ENCODE measurements at places on chromosomes 7 and 10.

DNA sequence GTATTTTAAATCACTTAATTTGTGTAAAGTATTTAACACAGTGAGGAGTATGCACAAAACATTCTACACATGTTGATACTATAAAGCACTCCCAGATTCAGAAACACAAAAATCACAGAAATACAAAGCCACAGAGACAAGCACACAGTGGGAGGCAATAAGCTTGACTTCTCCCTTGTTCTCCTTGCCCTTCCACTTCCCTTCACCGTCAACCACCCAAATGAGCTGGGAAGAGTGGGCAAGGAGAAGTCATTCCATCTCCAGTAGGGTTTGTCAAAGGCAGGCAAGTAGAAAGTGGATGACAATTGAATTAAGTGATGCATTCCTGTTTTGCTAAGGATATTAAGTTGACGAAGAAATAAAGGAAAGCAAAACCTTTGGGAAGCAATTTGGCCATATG lies 4.2 kb upstream of the TMEM139 start:
- DNase-seq = no peak

- DNase-seq = peak; percentile 80
These were observed 43.7 kb downstream of the CPVL start for GRCh38 chr7:29102558-29103151.

GRCh38 chr7:112854169-112854568 lies 64.0 kb upstream of the TMEM168 start:
- no peak for DNase-seq

GRCh38 chr10:71382028-71382427 lies 14.7 kb upstream of the CDH23 start:
- no peak for DNase-seq

- DNase-seq = no peak
These were observed 175.4 kb downstream of the CDC14C start for GRCh38 chr7:49099587-49100326.

- no peak for DNase-seq
These were observed 65.1 kb downstream of the CLEC2L start for GRCh38 chr7:139588632-139589031.

- DNase-seq = no peak
These were observed 2.6 kb downstream of the STOX1 start for GRCh38 chr10:68829952-68830351.

GRCh38 chr10:70255329-70256299 lies 22.4 kb upstream of the PPA1 start:
- DNase-seq = peak; percentile 87

DNA sequence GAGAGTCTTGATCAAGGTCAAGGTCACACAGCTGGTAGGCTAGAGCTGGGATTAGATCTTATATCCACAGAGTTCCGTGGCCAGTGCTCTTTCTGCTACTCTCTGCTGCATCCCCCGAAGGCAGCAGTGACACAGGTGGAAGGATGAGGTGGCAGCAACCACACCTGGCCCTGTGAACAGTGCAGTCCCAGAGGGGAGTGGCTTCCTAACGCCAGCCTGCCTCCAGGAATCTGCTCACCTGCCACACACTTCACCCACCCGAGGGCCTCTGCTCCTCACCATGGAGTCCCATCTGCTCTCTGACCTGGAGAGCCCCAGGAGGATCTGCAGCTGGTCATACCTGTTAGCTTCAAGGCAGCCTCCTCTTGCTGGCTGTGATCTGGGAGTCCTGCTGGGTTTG lies 484.2 kb downstream of the PLXNA4 start:
- DNase-seq = no peak

- DNase-seq = no peak
These were observed 44.1 kb downstream of the FBXW4 start for GRCh38 chr10:101650863-101651262.

GRCh38 chr7:116672596-116673456 lies 830 bp downstream of the MET start:
- DNase-seq = peak; percentile 15

DNA sequence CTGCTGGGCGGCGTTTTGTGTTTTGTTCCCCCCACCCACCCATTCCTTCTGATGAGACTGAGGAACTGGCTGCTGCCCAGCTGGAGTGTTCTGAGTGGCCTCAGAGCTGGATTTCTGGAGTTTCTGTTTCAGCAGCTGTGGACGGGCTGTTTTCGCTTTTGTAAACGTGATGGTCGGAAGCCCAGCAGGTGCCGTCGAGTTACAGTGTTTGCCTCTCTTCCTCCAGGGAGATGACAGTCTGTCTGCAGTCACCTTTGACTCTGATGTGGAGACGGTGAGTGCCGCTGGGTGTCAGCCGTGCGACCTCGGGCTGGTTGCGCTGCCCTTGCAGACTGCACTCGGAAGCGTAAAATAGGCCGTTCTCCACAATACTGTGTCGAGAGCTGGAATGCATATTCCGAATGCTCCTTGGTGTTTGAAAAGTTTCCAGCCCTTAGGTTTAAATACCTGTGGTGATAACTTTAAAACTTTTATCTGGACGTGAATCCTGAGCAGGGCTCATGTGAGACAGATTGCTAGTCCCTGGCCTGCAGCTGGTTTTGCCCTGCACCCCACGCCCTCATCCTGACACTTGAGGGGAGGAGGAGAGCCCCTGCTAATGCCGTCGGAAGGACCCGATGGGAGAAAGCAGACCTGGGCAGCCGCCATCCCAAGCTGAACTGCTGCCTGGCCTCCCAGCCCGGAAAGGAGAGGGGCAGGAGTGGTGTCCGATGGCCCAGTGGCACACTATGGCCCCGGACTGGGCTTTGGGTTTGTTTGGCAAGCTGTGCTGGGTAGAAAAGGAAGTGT lies 8.3 kb downstream of the IQCE start:
- DNase-seq = no peak

GRCh38 chr10:102421507-102421756 lies 796 bp downstream of the FBXL15 start:
- no peak for DNase-seq

DNA sequence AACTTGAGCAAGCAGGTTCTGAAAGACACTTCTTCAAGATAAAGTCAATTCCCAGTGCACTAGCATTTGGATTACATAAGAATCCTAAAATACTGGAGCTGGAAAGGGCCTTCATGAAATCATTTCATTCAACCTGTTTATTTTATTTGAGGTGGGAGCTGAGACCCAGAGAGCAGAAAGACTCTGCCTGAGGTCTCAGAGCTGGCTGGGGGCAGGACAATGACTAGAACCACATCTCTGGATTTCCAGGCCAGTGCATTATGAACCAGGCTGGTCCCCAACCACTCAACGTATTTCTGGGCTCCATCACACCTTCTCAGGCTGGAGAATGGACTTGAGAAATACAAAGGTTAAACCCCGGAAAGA lies 8.4 kb downstream of the ANXA11 start:
- no peak for DNase-seq

GRCh38 chr7:77971726-77972125 lies 173.2 kb downstream of the PHTF2 start:
- DNase-seq = no peak

GRCh38 chr10:131475043-131475442 lies 163.5 kb upstream of the TCERG1L start:
- DNase-seq = no peak

DNA sequence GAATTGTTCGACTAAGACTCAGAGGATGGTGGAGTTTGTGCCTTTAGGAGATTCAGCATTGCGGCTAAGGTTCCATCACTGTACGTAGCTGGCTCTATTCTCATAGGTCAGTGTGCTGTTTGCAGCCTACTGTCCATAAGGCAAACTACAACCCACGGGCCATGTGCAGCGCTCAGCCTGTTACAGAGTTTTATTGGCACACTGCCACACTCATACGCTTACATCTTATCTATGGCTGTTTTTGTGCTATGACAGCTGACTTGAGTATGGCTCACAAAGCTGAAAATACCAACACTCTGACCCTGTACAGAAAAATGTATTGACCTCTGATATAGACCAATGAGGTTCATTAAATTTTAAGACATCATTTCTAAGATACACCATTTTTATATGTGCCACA lies 114.5 kb downstream of the ARID5B start:
- no peak for DNase-seq

DNA sequence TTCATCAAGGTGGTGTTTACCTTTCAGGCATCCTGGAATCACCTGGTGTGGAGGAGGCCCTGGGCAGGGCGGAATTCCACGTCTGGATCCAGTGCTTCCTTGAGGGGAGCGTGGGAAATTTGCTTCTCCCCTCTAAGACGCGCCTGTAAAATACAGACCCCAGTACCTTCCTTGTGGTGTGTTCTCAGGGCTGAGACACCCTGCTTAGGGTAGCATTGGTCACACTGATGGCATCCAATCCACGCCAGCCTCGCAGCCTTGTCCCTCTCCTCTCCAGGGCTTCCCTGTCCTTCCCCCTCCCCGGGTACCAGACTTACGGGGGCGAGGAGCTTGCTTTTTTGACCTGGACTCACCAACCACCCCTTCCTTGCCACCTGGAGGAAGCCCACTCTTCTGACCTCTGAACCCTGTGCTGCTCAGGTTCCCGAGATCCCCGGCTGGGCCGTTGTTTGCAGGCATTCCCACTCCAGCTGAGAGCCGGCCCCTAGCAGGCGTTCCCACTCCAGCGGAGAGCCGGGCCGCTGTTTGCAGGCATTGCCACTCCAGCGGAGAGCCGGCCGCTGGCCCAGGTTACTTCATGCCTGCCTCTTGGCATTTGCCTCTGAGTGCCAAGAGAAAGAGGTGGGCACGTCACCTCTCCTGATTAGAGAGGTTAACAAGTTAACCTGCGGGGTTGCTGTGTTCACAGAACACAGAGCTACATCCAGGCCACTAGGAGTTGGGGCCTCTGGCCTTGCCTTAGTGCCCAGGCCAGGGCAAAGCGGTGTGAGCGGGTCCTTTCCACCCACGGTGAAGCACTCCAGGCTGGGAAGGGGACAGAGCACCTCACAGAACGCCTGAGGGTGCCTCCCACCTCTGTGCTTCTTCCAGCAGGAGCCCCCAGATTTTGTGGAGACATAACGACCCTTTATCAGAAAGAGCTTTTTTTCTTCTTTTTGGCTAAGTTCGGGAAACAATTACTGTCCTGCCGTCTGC lies 254.0 kb upstream of the PPP2R2D start:
- DNase-seq = no peak

- DNase-seq = no peak
These were observed 161.2 kb downstream of the PCLO start for GRCh38 chr7:83001362-83002040.

DNA sequence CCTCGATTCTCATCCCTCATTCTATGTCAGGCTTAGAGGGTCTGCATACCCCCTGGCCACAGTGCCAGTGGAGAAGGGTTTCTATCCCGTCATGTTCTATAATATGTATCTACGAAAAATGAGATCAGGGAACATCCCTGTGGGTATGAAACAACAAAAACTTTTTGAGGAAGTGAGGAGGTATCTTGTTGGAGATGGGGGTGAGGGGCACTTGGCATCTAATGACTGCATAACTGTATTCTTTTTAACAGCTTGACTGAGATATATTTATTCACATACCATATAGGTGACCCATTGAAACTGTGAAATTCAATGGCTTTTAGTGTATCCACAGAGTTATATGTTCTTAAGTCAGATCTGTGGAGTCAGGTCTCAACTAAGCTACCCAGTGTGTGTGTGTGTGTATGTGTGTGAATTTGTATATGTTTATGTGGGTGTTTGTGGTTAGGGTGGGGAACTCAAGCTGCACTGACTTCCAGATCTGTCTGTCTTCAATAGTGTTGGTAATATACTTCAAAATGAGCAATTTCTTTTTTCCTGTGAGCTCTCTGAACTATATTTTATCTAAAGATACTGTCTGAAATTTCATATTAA lies 528.9 kb downstream of the CNTNAP2 start:
- no peak for DNase-seq

- DNase-seq = no peak
These were observed 39.2 kb upstream of the COL1A2 start for GRCh38 chr7:94355454-94355853.

GRCh38 chr10:77253147-77253545 lies 384.5 kb downstream of the KCNMA1 start:
- no peak for DNase-seq

GRCh38 chr7:26326211-26326610 lies 34.5 kb downstream of the SNX10 start:
- DNase-seq = no peak

DNA sequence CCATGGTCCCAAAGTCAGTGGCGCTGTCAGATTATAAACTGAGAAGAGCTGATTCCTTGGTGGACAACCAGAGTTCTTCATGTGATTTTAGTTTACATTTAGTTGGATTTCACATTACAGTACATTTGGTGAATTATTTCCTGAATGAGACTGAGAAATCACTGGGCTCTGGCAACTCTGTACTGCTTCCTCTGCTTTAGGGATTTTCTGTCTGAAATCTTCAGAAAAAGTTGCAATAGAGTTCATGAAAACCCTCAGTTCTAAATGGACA lies 242.6 kb downstream of the BICC1 start:
- no peak for DNase-seq

GRCh38 chr7:44269417-44269816 lies 56.0 kb downstream of the CAMK2B start:
- DNase-seq = no peak

- DNase-seq = no peak
These were observed 97.1 kb downstream of the CREB5 start for GRCh38 chr7:28509251-28510025.
